ENCODE measurements at places on chromosomes 7 and 10.

DNA sequence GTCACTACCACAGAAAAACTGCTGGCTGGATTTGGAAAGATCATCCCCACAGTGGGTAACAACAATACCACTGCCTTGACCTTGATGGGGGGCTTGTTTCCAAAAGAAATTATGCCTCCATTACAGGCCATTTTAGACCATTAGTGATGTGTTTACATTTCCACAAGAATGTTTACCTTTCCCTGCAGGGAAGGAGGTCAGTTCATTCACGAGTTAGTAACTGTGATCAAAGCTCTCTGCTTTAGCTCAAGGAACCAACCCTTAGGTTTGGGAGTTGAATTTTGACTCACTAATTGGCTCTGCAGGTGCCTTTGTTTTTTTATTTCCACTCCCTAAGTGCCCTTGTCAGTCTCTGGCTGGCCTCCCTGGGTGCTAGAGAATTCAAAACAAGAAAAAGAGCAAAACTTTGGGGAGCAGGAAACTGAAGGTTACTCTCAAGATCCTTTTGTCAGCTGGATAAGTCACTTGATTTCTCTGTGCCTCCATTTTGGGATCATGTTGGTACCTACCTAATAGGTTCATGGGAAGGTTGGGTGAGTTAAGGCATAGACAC, 41.1 kb upstream of the NUPR2 start:
- no peak for DNase-seq

- DNase-seq = no peak
Measured at GRCh38 chr10:75398692-75399460, 2.7 kb downstream of the ZNF503 start.

- DNase-seq = no peak
Measured at GRCh38 chr7:52249741-52250140, 785.7 kb upstream of the POM121L12 start.

DNA sequence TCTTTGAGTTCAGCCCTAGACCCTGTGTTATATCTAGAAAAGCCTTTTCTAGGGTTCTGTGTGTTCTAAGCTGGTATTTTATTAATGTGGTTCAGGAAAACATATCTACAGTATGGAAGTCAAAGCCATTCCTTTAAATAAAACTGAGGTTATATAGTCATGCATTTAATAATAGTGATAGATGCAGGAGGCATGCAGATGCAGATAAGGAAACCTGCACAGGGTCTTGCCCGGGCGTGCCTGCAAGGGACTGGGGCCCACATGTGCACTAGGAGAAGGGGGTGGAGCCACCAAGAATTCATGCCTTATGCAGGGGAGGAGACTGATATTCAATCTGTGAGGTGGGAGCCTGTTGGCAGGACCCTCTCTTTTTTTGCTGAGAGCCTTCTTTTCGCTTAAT, 171.5 kb downstream of the PRPF18 start:
- DNase-seq = no peak

DNA sequence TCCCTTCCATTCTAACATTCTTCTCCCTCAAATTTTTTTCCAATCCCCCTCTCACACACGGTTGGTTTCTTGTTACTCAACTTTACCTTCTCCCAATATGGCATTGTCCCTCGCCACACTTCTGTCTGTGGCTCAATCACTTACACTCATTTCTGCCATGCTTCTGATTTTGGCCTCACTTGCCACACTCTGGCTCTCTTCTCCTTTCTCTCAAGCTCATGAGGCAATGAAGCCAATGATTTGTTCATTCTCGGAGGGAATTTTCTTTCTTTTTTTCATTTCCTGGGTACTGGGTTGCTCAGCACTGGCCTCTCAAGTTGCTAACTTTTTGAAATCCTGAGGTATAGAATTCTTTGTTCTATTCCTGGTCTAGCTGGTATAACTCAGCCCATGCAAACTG, 4.0 kb upstream of the MYOZ1 start:
- no peak for DNase-seq

GRCh38 chr10:104512800-104513199, 128.3 kb upstream of the SORCS3 start:
- DNase-seq = no peak

GRCh38 chr7:128406314-128407232, 3.2 kb downstream of the IMPDH1 start:
- no peak for DNase-seq

- DNase-seq = no peak
Measured at GRCh38 chr10:93357680-93358079, 124.5 kb downstream of the MYOF start.

DNA sequence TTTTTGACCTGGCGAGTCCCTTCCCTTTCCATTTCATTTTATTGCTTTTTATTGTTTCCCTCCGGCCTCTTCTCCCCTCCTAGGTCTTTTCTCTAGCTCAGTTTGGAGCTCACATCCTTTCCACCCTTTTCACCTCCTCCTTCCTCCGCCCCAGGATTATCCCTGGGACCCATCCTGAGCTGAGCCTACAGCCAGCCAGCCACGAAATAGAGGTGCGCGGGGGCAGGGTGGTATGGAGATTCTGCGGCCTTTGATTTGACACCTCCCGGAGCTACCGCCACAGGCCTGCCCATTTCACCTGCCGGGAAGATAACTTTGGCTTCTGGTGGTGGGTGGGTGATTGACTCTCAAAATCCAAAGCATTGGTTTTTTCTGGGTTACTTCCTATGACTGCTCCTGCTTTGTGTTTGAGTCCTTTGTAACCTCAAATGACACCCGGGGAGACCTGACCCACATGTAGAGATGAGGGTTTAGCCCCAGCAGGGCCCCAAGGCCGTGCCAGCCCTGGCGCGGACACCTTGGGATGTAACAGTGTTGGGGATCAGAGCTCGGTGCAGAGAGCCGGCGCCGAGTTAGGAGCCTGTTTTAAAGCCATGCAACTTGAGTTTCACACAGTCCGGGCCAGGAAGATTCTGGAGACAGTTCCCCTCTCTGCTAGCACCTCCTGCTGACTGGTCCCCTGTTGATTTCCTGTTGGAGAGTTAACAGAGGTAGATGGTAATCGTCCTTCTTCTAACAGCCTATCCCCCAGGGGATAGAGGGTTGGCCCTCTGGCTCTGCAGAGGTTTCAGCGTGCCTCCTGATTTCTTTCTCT, 1.5 kb downstream of the DUSP5 start:
- peak; percentile 46 for DNase-seq

DNA sequence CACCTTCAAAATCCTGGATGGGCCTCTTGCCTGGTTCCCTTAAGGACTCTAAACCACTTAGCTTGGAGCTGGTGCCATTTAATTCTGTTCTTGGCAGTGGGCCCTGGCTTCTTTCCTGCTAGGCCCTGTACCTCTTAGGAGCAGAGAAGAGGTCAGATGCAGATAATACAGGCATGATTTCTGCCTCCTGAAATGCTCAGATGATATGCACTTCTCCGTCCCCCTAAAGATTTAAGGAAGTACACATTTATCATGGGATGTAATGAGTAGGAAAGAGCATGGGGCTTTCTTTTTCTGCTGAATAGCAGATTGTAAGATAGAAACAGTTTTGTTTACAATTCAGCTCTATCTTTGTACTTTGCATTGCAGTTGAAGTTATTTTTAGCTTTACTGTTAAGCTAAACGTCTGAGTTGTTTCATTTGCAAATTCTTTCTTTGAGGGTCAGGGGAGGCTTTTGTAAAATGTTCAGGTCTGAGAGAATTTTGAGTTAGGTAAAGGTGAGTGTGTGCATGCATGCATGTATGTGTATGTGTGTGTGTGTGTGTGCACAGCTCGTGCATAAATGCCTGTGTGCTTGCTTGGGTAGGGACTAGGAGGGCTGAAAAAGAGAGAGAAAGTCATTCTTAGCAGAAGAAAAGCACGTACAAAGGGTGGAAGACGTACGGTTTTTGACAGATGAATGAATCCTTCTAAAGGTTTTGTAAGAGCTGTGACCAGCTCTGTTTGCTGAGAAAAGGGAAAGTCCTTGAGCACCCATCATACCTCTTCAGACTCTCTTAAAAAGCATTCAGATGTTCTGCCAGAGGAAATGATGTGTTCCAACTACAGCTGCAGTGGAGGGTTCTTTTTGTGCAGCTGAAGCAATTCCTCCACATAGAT, 364.2 kb downstream of the AUTS2 start:
- DNase-seq = no peak

DNA sequence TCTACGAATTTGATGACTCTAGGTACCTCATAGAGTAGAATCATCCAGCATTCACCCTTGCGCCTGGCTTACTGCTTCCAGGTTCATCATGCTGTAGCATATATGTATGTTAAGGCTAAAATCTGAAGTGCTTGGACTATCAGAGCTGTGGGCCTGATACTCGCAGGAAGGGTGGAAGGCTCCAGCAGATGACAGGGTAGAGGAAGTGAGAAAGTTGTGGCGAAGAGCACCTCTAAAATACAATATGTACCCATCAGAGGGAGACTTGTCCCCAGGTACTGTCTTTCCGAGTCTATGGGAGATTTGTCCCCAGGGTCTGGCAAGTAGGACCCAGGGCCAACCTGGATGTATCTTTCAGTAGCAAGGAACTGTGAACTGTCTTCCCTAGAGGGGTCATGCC, 48.1 kb upstream of the PLEKHA1 start:
- no peak for DNase-seq

GRCh38 chr7:157687158-157687557, 350.4 kb downstream of the DNAJB6 start:
- DNase-seq = no peak

DNA sequence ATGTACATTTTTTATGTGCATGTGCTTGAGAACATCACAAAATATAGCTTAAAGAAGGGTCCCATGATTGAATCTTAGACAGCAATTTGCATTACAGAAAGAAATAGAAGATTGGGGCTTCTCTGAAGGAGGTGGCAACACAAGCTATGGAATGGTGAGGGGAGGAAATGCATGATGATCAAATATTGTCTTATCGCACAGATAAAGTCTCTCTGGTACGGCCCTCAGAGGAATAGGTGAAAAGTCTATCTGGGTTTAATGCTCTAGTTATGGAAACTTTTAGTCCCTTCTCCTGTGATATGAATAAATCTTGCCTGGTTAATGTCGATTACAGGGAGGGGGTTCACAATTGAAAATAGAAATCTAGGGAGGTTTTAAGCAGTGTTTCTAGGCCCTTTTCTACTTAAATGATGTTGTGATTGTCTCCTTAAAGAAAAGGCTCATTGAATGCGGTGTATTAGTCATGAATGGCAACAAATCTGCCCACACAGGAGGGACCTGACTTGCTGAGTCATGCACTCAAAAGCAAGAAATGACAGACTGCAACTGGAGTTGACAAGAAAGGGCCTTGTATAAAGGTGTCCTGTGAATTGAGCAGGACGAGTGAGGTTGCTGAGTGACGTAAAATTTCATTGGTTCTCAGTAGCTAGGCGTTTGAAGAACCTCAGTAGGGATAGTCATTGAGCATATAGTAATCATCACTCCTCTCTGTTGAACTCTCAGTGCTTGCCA, 133.4 kb upstream of the CSTF2T start:
- DNase-seq = no peak

GRCh38 chr7:148110097-148110868, 480.3 kb upstream of the C7orf33 start:
- DNase-seq = no peak

DNA sequence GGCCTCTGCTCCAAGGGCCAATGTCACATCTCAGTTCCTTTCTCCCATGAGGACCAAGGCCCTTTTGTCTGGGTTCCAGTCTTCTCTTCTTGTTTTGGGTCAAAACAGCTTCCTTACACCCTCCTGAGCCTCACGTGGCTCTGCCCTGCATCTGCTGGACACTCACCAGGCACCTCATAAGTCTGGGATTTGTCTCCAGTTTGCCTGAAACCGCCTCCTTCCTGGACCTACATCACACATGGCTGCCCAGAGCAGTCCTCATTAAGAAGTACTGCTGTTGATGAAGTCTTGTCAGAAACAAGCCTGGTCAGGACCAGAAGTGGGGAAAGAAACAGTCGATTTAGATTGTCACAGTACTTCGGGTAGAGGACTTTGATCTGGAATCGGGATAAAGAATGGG, 173.4 kb upstream of the BMPER start:
- DNase-seq = no peak

DNA sequence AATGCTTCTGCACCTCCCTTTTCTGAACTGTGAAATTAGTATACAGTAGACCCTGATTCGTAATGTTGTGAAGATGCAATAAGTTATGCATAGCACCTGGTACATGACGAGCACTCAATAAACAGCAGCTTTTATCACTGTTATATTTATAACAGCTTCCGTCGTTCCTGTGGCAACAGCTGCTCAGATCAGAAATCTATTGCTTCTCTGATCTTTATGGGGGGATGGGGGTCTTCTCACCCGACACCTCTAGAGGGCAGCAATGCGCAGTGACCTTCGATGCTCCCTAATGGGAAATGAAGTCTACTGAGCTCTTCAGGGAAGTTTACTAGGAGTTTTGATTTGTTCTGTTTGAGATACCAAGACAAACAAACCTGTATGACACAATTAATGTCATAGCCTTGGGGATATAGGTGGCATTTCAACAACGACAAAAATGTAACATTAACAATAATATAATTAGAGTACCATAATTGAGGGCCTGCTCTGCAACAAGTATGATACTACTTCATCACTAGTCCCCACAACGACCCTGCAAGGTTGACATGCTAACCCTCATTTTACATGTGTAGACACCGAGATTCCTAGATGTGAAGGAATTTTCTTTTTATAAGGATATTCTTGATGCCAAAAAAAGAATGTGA, 289.6 kb downstream of the SFMBT2 start:
- peak; percentile 69 for DNase-seq

DNA sequence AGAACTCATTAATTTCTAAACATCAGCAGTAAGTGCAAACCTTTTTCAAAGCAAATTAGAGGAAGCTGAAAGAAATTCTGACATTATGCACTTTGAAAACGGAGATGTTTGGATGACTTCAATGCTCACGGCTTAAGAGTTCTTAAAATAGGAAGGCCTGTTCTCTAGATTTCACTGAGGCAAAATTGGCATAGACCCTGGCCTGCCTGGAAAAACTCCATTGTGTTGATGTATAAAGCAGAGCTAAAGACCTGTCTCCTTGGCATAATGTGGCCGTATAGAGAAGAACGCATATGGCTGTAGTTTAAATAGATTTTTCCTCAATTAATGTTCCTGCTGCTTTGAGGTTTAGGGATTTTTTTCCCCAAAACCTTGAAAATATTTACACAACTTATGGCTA, 24.5 kb upstream of the AGMO start:
- DNase-seq = no peak

DNA sequence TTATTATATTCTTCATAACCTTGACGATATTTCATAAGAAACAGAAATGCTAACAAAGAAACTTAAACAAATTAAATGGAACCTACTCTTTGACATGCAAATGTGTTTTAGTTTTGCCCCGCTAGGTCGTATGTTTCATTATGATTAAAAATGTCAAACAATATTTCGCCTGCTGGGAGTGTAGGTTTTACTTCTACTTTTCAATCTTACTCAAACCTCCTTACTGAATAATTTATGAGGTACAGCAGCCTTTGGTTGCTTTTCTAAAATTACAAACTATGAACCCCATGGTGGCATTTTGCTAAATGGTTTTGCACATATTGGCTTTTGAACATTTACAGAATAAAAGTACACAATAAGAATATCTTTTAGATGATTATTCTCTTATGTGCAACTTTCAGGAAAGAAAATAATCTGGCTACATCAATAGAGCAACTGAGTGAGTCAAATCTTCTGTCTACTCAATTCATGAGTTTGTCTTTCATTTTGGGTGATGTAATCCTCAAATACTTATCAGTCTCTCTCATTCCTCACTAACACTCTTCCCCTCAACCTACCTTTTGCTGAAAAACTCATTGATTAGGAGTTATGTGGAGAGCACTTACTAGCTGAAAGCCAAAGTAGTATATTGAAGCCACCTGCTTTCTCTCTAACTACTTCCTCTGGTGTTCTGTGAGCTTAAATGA, 1226.4 kb downstream of the XPNPEP1 start:
- DNase-seq = no peak

GRCh38 chr7:34747867-34748727, 90.1 kb downstream of the NPSR1 start:
- DNase-seq = no peak

- no peak for DNase-seq
Measured at GRCh38 chr7:727806-728460, 852 bp upstream of the PRKAR1B start.

Measured in T-helper 2 cell (primary cell).